ENCODE measurements at places on chromosomes 16 and 17.

DNA sequence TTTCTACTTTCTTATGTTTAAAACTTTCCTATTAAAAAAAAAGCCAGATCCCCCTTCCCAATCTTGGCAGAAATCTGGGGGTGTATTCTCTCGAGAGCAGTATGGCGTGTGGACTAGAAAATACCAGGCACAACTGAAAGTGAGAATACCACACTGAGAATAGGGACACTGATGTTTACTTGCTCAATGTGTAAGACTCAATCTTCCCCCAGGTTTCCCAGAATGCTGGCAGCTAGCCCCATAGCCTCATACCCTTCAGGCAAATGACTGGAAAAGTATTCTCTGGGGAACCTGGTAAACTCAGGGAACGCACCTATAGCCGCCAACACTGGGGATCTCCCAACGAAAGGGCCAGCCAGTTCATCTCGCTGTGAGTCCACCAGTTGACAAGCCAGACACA lies 15.3 kb downstream of the ZZEF1 start:
- DNase-seq: no peak

- no peak for DNase-seq
Measured at GRCh38 chr17:64230791-64231408, 32.2 kb downstream of the TEX2 start.

GRCh38 chr16:71746442-71747046 lies 22.0 kb upstream of the PHLPP2 start:
- DNase-seq: no peak

DNA sequence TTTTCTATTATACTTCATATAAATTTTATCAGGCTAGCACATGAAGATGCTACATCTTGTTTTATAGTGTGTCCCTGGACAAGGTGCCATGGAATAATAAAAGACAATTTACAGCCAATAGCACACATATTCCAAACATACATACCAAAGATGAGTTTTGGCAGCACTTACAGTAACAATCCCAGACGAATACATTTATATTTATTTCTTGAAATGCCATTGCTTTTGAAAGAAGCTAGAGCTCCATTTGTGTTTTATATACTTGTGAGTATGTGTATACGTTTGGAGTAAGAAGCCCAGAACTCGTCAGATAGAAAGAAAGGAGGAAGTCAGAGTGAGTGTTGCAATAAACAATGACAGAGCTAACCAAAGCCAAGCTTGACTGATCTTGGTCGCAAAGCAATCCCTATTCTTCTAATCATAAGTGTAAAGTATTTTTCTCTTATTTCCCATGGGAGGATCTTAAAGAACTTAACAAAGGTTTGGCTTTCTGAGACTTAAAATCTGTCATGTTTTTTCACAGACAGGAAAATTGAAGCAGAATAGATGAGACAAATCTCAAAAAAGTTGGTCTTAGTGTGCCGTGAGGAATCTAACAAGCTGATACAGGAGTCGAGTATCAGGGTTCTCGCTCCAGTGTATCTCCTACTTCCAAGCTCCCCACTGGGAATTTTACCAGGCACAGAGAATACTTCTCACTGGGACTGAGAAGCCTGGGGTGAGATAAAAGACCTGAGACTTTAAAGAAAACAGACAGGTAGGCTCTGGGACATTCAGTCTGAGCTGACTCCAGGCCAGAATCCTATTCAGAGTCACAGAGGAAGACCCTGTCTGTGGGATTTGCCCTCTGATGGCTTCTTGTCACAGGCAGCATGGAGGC lies 175.4 kb downstream of the AATF start:
- DNase-seq: no peak

GRCh38 chr17:49637050-49637449 lies 40.8 kb downstream of the SPOP start:
- no peak for DNase-seq

GRCh38 chr17:28549236-28550132 lies 2.9 kb downstream of the UNC119 start:
- peak; percentile 77 for DNase-seq

DNA sequence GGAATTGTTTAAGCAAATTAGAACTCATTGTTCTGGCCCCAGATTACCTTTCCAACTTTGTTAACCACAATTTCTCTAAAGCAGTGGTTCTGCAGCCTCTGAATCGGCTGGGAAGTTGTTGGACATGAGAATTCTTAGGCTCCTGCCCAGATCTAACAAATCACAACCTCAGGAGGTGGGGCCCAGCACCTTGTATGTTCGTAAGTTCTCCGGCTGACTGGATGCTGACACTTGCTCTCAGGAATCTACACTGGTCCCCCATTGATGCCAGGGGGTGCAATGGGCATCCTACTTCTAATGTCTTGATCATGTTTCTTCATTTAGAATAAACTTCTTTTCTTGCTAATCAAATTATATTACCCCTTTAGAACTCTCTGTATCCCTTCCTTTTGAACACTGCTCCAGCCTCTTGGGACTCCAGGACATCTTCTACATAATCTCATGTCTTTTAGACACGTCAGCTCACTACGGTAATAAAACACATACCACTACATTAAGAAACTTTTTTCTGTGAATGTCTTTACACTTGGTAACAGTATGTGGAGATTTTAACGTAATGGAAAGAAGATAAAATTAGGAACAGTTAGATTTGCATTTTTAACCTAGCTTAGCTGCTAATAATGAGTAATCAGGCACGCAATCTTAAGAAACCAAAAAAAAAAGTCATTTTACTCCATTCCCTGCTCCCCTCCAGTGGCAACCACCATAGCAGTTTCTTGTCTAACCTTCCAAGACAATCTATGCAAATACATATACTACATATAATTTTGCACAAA lies 143.2 kb downstream of the ITFG1 start:
- no peak for DNase-seq

DNA sequence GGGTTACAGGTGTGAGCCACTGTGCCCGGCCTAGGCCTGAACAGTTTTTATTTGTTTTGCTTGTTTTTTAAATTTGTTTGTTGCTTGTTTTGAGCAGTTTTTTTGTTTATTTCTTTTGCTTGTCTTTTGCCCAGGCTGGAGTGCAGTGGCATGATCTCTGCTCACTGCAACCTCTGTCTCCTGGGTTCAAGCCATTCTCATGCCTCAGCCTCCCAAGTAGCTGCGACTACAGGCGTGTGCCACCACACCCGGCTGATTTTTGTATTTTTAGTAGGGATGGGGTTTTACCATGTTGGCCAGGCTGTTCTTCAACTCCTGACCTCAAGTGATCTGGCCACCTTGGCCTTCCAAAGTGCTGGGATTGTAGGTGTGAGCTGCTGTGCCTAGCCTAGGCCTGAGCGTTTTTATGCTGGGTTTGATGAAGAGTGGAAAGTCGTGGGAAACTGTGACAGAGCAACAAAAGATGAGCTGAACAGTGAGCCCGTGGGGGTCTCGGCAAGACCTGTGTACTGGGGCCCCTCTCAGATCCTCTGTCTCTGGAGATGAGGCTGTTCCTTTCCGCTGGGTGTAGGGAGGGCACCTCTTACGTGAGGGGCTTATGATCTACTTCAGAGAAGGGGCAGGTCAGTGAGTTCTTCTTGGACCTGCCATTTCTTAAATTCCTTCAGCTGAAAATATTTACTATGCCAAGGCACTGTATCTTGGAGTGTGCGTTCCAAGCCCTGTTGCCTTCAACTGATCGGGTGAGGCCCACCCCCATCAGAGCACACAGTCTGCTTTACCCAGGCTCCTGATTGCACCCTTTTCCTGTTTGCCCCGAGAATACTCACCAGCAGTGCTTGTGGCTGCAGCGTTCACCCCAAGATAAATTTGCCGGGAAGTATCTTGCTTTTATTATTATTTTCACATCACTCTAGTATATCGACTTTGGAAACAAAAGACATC lies 322.1 kb downstream of the SEC14L1 start:
- DNase-seq: no peak

DNA sequence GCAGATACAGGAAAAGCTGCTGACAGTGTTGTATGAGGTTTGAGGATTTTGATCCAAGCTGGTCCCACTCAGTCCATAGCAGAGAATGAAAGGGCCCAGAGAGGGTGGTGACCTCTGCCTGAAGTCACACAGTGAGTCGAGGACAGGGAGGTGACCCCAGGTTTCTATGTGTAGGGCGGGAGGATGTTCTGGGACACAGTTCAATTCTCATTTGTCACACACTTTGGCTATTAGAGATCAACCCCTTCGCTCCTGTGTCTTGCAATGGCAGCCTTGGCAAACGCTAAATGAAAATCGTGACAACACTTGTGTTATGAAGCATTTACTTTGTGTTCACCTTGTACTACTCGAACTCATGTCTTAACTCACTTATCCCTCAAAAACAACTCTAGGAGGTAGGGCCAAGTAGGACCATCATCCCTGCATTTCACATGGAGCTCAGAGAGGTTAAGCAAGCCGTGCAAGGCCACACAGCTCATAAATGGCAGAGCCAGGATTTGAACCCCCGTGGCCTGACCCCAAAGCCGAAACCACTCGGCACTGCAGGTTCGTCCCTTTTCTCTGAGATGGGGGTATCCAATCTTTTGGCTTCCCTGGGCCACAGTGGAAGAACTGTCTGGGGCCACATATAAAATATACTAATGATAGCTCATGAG lies 10.2 kb downstream of the DEXI start:
- no peak for DNase-seq

GRCh38 chr16:5166486-5166885 lies 68.9 kb upstream of the EEF2KMT start:
- no peak for DNase-seq

DNA sequence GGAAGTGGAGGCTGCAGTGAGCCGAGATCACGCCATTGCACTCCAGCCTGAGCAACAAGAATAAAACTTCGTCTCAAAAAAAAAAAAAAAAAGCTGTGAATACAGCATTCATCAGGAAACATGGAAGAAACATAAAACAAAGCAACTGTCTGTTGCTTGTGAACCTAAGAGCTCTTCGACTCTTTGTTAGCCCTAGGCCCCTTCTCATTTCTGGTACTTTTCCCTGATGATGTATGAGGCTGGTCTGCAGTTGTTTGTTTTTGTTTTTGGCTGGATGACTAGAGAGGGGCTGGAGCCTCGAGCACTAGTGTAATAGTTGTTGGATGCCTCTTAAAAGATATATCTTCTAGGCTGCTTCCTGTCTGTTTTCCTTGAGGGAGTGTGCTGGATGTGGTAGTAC lies 113.5 kb downstream of the MAP2K6 start:
- DNase-seq: no peak
